Posterior cingulate gyrus (tissue), 11 donors: ENCODE measurements at places on chromosomes 12 and 14.

- DNase-seq, result no peak
Observed at GRCh38 chr14:100610511-100611217, 23.4 kb upstream of the BEGAIN start.

DNA sequence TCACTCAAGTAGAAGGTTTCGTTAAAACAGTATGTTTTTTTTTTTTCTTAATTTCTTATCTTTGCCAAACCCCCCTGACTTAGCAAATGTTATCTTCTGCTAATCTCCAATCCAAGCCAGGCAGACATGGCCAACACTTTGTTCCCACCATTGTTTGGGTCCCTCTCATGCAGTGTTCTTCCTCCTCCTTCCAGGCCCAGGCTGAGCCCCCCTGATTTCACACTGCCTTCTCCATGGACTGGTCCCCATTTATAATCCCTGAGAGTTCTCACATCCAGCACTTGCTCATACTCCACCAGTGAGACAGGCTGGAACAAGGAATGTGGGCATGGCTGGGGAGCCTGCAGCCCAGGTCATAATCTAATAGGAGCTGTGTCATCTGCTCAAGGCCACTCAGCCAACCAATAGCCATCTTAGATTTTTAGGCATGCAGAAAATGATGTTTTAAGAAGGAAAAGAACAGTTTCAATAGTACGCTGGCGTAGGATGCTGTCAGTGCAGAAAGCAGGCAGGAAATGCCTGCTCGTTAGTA, 238.4 kb upstream of the CCDC196 start:
- no peak for DNase-seq

- no peak for DNase-seq
Observed at GRCh38 chr14:21210023-21210422, 54.2 kb upstream of the OR5AU1 start.

DNA sequence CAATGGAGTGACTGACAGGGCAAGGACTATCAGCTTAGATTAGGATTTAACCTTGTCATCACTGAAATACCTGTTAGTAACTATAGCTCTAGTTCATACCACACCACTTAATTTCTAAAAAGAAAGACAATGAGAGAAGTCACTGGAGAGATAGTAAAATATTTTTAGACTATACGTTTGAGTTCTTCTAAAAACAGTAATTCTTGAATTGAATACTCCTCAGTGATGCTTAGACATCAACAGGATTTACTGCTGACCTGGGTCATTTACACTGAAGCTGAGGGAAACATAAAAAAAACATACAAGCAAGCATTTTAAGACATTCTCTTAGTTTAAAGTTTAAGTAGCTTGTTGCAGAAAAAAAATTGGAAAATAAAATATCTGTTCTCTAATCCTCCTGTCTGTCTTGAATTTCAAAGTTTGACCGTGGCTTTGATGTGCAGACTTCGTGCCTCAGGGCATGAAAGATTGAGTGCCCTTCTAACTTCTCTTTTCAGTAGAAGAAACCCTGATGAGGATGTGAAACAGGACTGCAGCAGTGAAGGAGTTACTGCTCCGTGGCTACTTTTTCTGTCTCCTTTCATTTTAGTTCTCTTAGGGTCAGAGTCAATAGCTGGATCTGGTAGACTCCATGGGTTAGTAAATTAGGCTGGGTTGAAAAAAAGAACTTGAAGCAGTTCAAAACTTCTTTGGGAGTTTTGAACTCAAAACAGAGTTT, 172.2 kb downstream of the PTPRO start:
- DNase-seq, result no peak

DNA sequence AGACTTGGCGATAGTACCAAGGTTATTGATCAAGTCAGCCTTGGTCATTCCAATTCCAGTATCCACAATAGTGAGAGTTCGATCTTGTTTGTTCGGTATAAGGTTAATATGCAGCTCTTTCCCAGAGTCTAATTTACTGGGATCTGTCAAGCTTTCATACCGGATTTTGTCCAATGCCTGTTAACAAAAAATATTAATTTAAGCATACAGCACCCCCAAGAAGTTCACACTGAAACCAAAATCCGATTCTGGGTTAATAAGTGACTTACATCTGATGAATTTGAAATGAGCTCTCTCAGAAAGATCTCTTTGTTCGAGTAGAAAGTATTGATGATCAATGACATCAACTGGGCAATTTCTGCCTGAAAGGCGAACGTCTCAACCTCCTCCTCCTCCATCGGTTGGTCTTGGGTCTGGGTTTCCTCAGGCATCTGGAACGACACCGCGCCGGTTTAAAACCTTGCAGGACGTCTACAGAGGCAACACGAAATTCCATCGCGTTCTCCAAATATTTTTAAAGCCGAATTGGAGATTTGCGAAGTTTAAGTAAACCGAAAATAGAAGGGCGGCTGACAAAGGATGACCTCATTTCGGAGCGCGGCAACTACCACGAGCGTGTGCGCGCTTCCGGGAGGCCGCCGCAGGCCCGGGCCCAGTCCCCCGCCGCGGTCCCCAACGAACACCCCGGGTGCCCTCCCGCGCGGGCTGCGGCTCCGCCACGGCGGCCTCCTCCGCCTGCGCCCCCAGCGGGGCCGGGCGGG, 716 bp downstream of the HSP90AA1 start:
- no peak for DNase-seq

DNA sequence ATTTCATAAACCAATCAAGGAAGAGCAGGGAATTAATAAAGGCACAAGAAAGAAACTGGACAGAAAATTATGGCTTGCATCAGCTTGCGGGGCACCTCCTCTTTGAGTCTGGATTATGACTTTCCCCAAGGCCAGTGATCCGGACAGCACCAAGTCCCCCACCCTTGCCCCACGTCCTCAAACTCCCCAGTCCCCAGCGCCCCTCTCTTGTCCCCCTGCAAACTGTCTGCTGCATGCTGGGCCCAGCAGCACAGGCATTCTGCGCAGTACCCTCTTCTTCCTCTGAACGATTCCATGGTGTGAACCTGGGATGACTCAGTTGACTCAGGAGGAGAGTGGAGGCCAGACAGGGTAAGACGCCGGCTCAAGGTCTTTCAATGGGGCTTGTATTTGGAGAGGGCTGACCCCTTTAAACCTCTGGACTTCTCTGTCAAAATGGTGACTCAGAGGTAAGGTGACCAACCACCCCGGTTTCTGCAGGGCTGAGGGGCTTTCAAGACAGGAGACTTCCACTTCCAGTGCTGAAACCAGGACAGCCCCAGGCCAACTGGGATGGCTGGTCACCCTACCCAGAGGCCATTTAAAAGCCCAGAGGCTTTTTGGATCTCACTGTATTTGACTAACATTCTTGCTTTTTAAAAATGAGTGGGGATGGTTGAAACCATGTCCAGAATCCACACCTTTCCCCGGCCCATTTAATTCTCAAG, 13.5 kb downstream of the C14orf132 start:
- DNase-seq, result no peak

GRCh38 chr14:60652674-60653651, 3.7 kb upstream of the SIX1 start:
- no peak for DNase-seq

- DNase-seq, result no peak
Observed at GRCh38 chr14:69355607-69356281, 42.4 kb downstream of the ERH start.

DNA sequence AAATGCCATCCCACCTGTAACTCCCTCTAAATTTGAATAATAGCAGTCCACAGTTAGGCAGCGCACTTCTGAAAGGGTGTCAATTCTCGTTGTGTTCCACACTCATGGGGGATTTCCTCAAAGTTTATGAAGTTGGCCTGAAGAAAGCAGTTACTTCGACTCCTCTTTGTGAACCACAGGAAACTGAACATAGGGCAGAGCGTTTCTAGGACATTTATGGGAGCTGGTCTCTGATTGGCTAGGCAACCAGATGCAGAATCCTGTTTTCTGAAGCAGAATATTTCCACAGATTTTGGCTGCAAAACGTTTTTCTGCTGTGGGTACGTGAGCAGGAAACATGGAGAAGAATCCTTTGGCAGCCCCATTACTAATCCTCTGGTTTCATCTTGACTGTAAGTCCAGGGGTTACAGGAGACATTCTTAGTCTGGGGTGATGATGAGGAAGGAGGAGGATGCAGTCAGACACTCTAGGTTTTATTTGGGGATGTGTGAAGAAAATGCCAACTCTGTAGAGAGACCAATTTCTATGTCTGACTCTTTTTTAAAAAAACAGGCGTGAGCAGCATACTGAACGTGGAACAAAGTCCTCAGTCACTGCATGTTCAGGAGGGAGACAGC, 431.5 kb upstream of the OR4E1 start:
- no peak for DNase-seq

DNA sequence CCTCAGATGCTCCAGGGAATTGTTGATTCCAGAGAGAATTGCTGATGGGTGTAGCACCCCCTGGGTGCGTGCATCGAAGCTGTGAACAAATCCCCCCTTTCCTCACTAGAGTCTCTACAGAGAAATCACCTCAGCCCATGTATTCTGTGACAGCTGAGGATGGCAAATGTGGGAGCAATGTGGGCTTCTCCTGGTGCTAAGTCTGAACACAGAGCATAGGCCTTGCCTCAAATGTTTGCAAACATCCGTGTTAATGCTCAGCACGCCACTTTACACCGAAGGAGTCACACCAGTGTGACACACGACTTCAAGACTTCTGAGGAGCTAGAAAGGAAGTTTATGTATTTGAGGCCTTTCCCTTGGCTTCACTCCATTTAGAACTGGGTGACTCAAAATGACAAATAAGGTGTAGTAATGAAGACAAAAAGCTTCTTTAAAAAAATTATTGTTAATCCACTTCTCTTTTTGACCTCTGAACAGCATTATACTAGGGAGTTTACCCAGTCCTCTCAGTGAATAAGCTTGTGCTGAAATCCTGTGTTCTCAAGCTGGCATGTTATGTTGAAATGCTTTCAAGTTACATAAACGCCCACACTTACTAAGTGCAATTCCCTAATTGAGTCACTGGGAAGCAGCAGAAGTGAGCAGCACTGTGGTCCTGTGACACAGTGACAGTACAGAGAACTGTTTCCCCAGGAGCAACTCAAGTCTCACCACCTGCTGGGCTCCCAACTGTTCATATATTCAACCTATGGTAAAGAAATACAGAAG, 92.9 kb downstream of the FAR2 start:
- DNase-seq, result no peak

GRCh38 chr12:2616763-2617162, 178.0 kb upstream of the FKBP4 start:
- DNase-seq, result no peak

DNA sequence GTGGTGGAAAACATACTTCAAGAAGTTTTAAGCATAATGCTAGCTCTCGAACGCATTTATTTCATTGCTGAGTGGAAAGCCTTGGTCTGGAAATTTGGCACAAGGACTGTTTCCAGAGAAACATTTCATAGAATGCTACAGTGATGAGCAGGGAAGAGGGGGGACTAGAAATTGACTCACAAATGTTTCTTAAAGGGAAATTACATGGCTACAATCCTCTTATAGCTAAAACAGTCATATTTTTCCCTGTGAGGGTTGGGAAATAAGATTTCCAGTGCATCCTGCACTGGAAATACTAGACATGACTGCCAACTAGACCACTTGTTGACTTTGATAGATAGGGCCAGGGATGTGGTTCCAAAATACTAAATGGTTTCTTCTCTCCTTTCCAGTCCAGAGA, 197.3 kb upstream of the RGS6 start:
- DNase-seq, result no peak

DNA sequence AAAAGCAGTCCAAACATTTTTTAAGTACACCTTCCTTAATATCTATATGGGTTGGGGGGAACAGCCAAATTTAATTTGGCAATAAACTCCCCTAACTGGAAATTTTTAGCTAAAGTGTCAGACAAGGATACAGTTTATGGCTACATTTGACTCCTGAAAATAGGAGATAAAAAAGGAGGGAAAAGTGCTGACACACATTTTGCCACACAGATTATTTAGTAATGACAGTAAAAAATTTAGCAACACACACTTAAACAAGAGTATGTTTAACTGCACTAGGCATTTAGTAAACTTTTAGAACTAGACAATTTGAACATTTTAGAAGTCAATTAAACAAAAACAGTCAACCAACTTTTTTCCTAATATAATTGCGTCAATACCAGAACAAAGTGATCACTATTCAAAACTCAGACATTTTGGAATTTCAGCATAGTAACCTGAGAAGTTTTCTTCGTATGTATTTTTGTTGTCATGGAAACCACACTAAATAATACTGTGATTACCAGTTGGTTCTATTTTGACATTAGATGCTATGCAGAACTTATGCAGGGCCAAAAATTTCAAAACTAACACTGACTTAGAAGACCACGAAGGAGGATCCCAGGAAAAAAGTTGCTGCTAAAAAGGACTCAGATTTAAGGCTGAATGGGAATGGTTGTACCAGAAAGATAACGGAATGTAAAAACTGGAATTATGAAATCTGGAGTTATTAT, 13.4 kb downstream of the GMFB start:
- DNase-seq, result no peak

DNA sequence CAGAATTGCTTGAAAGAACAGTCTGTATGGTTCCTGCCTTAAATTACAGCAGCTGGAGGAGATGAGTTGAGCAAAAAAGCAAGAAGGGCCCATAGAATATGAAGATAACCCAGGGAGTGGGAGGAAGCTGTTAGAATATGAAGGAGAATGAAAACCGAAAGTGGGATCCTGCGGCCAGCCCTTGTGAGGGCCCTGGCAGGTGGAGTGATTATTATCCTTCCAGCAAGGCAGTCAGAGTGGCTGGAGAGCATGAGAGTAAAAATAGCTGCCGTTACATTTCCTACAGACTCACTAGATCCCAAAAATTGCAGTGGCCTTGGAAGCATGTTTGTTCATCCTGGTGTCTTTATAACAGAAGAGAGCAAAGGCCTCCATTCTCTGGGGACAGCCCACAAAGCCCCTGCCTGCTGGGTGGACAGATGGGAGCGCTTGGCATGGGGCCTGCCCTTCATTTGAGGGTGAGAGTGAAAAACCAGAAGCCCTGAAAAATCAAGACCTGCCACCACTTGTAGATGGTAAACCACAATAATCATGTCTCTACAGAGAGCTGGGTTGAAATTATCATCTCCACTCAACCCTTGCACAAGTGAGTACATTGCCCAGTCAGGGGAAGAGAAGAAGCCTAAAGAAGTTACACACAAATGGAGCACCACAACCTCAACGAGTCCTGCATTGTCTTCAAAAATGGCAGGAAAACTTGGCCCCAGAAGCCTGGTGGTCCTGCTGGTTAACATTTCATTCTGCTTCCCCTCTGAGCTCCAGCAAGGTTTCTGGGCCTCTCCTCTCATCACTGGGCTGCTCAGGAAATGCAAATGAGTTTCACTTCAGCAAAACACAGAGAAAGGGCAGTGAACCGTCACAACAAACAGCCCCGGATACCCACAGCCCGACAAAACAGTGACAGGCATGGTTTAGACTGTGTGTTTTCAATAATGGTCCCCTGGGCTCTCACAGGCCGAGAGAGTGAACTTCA, 20.5 kb downstream of the ZDHHC22 start:
- peak; percentile 91 for DNase-seq

- DNase-seq, result no peak
Observed at GRCh38 chr12:12024911-12025682, 45.6 kb upstream of the BCL2L14 start.

GRCh38 chr12:96371138-96371789, 29.0 kb downstream of the CDK17 start:
- DNase-seq, result no peak

- no peak for DNase-seq
Observed at GRCh38 chr14:98226411-98226810, 1045.6 kb downstream of the BCL11B start.
